Astrocyte of the hippocampus (primary cell): ENCODE measurements at places on chromosomes 6 and 20.
A peak's percentile ranks its signal among the peaks of the same experiment; 100 is the strongest.

DNA sequence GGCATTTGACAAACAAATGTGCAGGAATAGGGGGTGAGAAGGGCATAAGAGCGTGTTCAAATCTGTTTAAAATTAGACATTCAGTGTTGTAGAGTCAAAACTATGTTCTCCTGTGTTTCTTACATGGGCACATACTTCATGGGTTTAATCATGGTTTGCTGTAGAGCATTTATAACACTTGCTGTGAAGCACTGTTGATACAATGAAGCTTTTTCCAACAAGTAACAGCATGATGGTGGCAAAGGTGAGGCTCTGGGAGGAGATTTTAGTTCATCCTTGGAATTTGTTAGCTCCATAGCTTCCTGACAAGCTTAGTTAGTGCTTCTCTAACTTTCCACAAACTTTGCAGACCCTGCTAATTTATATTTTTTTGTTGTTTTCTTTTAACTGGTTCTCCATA lies 900.7 kb downstream of the TFAP2A start:
- no peak for DNase-seq

DNA sequence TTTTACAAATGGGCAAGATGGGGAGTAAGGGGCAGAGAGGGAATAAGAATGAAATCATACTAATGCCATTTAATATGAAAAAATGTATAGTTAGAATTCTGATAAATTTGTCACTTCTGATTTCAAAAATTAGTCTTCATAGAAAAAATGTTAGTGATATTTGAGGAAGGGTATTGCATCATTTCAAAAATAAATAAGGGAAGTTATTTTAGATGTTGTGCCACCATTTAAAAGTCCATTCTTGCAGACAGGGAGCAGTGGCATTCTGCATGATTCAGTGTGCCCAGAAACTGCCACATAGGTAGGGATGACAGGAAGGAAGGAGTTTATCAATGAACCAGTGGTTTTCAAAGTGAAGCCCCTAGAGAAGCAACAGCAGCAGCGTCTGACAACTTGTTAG lies 674.6 kb downstream of the EPM2A start:
- no peak for DNase-seq

- DNase-seq: no peak
Measured at GRCh38 chr6:34240329-34241248, 3.9 kb downstream of the HMGA1 start.

- no peak for DNase-seq
Measured at GRCh38 chr6:150681578-150682395, 82.1 kb downstream of the PLEKHG1 start.

DNA sequence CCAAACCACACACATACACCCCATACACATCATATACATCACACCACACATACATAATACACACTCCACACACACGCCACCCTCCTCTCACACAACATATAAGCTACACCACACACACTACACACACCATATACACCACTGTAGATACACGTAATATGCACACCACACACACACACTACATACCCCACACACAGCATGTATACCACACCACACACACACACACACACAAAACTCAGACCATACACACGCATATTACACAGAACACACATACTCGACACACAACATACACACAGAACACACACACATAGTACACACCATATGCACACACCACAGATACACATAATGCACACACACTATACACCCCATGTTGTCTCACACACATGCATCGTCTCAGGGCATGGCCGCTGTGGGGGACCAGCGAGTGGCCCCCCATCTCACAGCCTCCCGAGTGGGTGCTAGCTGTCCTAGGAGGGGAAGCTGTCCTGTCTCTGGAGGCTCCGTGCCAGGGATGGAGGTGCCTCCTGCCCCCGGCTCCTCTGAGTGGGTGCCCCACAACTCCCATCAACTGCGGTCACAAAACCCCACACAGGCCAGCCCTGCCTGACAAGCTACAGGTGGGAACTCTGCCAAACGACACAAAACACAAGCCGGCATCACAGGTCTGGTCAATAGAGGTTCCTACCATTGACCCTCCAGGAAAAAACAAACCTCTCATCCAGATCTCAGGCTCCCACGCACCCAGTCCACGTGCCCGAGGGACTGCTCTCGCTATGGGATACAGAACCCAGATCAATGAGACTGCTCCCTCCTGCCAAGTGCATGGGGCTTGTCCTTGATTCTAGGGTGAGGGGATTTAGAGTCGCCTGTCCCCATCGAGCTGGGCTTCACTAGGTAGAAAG lies 49.1 kb downstream of the DACT2 start:
- no peak for DNase-seq

DNA sequence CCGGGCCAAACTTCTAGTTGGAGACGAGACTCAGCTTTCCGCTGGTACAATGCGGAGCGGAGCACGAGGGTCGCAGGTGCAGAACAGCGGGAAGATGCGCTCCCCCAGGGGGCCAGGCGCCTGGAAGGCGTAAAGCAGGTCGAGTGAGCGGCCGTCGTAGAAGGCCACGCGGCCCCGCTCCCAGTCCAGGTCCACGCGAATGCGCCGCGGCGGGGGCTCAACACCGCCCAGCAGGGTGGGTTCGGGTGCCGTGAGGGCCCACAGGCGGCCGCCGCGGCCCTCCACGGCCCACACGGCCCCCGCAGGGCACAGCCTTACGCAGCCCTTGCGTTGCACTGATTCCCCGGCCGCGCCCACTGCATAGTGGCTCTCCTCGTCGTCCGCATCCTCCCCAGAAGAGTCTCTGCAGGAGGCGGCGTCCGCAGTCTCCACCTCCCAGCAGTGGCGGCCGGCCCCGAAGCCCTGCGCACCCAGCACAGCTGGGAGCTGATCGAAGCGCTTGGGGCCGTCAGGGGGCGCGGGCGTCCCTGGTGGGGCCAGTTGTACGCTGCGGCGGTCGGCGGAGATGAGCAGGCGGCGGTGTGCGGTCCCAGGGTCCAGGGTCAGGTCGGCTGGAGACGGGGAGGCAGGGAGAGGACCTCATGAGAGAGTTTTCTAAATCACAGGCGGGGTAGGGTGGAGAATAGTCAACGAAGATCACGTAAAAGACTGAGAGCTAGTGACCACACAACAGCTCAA lies 4.3 kb downstream of the PPP1R11 start:
- peak; percentile 51 for DNase-seq

- no peak for DNase-seq
Measured at GRCh38 chr6:160357088-160357487, 8.9 kb downstream of the SLC22A3 start.

- peak; percentile 67 for DNase-seq
Measured at GRCh38 chr6:53048431-53049195, 16.6 kb upstream of the FBXO9 start.

- no peak for DNase-seq
Measured at GRCh38 chr6:2861060-2861821, 19.6 kb upstream of the SERPINB1 start.

DNA sequence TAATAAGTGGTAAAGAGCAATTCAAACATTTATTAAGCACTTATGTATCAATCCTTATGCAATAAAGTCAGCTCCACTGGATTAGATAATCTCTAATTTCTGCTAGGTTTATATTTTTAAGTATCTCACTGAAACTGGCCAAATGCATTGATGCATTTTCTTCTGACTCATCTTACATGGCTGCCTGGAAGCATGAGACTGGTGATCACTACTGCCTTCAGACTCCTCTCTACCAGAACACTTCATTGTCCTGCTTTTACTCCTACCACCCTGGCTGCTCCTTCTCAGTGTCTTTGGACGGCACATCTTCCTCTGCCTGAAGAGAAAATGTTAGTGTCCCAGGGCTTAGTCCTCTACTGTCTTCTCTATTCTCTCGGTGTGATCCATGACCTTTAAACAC lies 7.4 kb downstream of the CEP85L start:
- peak; percentile 13 for DNase-seq

DNA sequence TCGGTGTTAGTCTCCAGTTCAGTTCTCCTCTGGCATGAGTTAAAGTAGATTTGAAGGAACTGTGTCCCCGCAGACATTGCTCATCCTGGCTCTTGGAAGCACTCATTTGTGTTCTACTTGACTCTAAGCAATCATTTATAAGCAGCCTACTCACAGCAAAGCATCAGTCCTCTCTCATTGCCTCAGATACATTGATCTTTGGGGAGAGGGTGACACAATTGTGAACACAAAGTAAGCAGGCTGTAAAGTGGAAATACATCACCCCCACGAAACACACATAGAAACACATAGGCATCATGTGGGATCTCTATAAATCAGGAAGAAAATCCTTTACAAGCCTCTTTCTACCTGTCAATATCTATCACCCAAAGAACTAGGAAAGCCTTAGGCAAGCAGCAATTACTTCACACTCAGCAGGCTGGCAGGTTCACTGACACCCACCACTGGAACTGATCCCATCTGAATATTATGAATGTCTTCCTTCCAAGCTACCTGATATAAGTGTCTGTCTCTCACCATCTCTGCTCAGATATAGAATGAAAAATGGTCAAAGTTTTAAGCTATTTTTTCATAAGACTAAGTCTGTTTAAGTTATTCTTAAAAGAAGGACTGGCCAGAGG lies 675.8 kb downstream of the HACE1 start:
- DNase-seq: no peak

GRCh38 chr6:170229396-170229795 lies 61.5 kb downstream of the DLL1 start:
- no peak for DNase-seq

DNA sequence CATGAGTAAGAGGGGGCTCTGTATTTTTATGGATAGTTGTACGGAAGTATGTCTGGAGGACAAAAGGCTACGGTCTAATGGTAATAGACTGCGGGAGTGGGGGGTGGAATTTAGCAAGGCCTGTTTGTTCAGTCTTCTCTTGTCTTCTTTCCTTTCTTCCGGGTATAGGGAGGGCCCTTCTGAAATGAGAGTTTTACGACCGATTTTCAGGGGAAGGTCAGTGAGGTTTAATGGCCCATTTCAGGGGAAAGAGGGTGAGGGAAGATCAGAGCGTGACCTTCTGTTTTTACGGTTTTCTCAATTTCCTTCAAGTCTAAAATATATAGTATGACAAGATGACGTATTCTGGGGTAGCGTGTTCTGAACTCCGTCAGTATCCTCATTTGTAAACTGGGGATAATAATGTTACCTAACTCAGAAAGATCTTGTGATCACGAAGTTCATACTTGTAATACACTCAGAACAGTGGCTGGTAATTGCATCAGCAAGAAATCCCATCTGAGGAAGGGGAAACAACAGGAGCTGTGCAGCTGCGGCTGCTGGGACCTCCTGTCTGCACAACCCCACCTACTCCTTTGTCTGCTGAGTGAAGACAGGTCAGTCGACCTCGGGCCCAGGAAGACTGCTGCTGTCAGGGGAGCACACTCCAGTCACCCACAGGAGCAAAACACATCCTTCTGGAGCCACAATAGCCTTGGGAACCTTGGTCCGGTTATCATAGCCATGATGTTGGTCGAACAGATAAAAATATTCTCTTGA lies 90.4 kb downstream of the MAP3K7 start:
- DNase-seq: no peak

GRCh38 chr6:92341201-92341600 lies 1078.2 kb downstream of the EPHA7 start:
- DNase-seq: no peak
